ENCODE measurements at places on chromosomes 5 and 9.

DNA sequence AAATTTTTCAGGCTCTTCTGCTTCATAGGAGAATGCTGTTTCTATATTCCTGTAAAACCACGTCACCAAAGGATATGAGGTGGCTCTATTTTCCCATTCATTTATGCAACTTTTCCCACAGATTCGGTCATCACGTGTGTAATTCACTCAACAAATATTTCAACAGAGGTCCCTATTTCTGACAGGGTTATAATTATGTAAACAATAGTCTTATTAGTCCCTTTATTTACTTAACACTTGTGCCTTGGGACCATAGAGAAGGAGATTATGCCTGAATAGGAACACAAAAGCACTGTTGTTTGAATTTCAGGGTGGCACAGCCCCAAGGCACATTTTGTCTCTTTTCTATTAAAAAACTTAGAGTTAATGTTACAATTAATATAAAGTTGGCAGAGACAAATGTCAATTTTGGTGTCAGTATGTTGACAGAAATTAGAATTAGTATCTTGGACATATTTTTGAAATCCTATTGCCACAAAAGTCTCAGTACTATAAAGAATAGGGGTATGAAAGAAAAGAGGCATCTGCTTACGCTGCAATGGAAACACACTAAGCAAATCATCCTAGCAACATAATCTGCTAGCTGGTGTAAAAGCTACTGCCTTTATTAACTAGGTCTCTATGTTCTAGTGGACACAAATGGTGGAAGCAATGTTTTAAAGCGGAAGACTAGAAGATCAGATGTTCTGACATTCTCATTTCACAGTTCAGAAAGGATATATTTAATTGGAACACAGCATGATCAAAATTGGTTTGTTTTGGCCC is 229.1 kb upstream of the TBCA start:
- no peak for DNase-seq

DNA sequence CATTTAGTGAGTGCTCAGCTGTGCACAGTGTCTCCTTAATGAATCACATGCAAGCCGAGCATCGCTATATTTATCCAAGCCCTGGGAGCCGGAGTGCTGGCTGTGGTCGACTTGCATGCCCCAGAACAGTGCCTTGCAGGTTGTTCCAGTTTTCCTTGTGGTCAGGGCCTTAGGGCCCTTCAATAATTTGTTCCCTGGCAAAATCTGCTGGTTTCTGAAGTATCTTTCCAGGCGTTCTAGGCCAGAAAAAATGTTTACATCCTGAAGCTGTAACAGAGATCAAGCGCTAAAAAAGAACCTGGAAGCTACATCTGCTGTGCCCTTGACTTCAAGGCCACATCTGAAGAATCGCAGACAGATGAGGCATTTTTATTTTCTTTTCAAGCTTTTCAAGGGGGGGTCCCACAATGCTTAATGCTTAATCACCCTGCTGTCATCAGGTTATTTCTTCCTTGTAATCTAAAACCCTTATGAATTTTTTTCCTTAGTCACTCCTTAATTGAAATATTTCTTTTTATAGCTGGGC is 105.8 kb downstream of the DOCK2 start:
- DNase-seq: no peak

GRCh38 chr5:5378531-5378930 is 43.9 kb upstream of the ICE1 start:
- DNase-seq: no peak

- DNase-seq: no peak
Measured at GRCh38 chr9:111154081-111154562, 115.9 kb upstream of the LPAR1 start.

- DNase-seq: no peak
Measured at GRCh38 chr5:32767948-32768467, 56.9 kb downstream of the NPR3 start.

DNA sequence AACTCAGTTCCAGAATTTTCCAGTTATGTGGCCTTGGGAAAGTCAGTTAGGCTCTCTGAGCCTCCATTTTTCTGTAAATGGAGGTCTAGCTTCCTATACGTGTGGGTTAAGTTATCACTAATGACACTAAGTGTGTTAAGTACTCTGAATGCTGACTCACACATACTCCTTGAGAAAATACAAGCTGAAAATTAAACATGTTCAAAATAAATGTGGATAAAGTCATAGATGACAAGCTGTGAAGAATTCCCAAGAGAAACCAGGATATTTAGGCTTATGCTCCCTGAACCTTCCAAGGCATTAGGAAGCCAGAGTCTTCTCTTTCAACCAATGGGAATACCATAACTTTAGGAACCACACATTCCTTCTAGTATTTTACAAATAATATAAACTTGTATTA is 58.1 kb downstream of the ABCA1 start:
- DNase-seq: no peak
